ENCODE measurements at places on chromosomes 5 and 9.
A peak's percentile ranks its signal among the peaks of the same experiment; 100 is the strongest.

GRCh38 chr5:176901260-176902101 is 2.3 kb upstream of the HK3 start:
- peak; percentile 41 for DNase-seq

GRCh38 chr9:137162505-137163364 is 7.1 kb downstream of the LRRC26 start:
- DNase-seq, result no peak

GRCh38 chr5:97165726-97166125 is 17.3 kb downstream of the RIOK2 start:
- no peak for DNase-seq

DNA sequence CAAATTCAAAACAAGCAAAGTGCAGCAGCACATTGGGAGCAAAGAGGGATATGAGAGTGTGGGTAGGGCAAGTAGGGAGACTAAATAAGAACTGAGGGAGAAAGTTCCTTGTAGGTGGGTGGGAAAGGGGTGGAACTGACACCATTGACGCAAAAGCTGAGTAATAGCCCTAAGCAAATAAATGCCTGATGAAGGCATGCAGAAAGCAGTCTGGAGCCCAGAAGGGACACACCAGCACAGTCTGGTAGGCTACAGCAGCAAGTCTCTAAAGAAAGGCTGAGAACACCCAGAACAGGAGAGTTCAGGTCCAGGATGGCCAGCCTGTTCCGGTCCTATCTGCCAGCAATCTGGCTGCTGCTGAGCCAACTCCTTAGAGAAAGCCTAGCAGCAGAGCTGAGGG is at the start of gene INSL4:
TSS of gene INSL4 (plus strand) at position 208 of the 400 bp plus-strand sequence. CDS start at position 313, 105 bp downstream.
- DNase-seq, result no peak

GRCh38 chr5:81147886-81148571 is 85.1 kb upstream of the CKMT2 start:
- no peak for DNase-seq

GRCh38 chr5:130350131-130350530 is 445.9 kb downstream of the CHSY3 start:
- no peak for DNase-seq

- no peak for DNase-seq
Measured at GRCh38 chr9:72257814-72258213, 107.2 kb downstream of the ZFAND5 start.

DNA sequence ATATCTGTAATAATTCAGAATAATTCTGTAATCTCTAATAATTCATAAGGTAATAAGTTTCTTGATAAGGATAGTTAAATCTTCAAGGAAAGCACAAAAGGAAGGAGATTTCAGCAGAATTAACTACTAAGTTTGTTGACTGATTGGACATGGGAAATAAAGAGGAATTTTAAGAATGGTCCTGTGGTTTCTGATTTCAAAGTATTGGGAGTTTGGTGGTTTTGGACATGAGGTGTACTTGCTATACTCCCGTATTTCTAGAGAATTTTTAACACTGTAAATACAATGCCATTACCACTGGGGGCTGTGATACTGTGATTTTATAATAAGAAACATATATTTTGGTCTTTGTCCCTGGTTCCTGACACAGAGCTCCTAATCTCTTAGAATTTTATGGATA is 123.9 kb downstream of the UNC13B start:
- no peak for DNase-seq

- no peak for DNase-seq
Measured at GRCh38 chr5:56640763-56641406, 174.5 kb upstream of the MAP3K1 start.

DNA sequence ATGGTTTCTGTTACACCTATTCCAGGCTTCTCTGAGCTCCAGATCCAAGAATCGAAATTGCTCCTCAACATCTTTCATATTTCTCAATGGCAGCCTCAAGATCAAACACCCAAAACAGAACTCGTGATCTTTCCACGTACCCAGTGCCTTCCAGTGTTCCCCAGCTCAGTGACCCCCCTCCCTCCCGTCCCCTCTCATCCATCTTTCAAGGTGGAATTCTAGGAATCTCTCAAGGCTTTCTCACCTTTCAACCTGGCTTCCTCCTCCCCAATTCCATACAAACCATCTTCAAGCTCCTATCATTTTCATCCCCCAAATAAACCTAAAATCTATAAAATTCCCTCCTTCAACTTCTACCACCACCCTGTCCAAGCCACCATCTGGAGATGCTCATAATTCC is 615.3 kb downstream of the BNC2 start:
- DNase-seq, result no peak

DNA sequence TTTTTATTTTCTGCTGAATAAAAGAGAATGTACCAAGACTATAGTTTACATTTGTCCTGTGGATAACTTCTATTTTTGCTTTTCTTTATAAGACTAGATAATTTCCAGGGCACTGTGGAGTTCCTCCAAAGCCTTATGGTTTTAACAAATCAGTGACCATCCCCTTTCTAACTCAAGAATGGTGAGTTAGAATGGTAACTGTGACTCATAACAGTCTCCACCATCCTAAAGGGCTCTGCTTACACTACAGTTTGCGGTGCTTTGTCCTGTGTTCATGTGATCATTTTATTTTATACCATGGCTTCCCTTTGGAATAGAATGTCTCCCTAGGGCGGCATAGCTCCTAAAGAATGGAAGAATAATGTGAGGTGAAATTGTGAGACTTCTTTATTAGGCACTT is 30.2 kb downstream of the WDR36 start:
- no peak for DNase-seq

DNA sequence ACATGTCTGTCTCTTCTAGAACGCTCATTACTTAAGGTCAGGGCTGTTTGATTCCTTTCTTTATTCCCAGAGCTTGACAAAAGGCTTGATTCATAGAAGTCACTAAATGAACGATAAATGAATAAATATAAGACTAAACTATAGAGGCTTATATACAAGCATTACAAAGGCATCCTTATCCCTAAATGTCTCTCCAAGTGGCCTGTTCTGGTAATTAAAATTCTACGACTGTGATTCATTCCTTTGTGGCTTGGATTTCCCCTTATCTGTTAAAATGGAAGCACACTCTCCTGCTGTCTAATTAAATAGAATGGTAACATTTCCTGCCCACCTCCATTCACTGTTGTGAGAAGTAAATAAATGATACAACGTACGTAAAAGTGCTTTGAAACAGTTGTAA is 49.5 kb downstream of the C7 start:
- DNase-seq, result no peak

GRCh38 chr5:42721484-42721883 is 35.1 kb upstream of the CCDC152 start:
- no peak for DNase-seq

DNA sequence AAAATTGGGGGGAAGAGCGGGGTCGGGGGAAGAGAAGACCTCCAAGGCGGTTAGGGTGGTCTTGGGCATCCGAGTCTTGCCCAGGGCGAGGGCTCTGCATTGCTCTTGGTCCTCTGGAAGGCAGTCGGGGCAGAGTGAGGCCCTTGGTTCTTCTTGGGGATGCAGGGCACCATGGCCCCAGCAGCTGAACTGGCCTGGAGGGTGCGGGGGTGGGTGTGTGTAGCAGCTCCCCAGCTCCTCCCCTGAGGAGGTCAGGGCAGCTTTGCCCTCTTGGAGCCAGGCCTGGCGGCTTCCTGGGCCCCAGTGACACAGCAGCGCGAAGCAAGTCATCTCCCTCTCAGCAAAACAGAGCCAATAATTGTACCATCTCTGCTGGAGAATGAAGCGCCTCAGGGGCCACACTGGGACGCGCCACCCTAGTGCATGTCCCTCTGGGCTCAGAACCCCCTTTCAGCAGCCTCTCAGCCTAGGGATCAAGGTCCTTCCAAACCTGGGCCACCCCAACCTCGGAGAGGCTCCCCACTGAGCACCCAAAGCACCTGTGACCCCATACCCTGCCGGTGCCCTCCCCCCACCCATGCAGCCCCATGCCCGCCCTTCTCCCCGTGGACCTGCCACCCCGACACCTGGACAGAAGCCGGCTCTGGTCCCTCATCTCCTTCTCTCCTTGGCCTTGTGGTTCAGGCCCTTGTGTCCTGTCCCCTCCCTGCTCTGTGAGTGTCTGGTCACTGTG is 10.4 kb upstream of the RXRA start:
- DNase-seq, result no peak

- DNase-seq, result no peak
Measured at GRCh38 chr9:120916588-120916987, 10.0 kb downstream of the TRAF1 start.

- no peak for DNase-seq
Measured at GRCh38 chr5:54860321-54860720, 125.1 kb downstream of the ESM1 start.

- DNase-seq, result no peak
Measured at GRCh38 chr9:87346061-87346665, 151.5 kb upstream of the DAPK1 start.

GRCh38 chr5:139710319-139711066 is 62.3 kb downstream of the CXXC5 start:
- peak; percentile 24 for DNase-seq

- DNase-seq, result no peak
Measured at GRCh38 chr5:113527746-113528145, 14.3 kb downstream of the YTHDC2 start.

DNA sequence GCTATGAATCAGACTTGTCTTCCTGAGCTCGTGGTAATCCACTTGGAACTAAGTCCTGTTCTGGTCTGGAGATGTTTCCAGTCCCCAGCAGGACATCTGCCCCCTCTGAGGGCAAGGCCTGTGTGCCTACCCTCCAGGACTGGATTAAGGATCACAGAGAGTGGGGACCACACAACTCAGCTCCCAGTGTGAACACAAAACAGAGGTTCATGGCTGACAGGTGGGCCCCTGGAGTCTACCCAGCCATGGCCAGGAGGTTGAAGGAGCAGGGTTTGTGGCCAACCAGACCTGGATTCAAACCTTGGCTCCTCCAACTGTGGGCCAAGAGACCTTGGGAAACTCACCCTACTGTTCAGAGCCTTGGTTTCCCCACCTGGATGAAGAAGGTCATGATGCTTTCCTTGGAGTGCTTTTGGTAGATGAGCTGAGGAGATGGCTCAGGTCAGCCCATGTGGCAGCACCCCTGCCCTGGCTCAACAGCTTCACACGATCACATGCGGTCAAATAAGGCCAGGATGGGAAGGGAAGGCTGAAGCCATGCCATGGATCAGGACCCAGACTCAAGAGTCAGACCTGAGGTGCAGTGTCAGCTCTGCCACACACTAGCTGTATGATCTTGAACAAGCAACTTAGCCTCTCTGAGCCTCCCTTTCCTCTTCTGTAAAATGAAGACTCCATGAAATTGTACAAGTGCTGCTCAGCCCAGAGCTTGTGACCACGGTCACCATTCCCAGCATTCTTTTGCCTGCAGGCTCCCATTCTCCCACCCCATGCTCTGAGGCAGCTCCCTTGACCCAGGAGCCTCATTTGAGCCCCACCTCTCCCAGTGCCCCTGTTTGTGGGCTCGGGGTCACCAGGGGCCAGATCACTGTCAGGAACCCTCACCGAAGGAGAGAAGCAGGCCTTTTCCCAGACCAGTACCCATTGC is 27.3 kb upstream of the ANGPTL2 start:
- DNase-seq, result no peak

DNA sequence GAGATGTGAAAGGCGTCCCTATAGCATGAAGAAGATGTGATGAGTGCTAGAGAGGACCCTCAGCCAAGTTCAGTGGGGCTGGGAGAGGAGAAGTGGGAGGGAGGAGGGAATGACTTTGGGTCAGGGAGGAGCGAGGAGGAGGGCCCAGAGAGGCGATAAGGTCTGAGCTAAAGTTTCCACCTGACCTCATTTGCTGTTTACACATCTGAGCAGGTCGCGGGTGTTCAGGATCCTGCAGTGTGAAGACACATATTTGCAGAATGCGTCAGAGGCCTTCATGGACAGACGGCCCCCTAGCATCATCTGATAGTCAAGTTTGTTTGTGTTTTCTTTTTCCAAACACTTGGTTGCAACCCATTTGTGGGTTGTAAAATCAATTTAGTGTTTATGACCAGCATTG is 18.9 kb upstream of the IGFBPL1 start:
- DNase-seq, result no peak

- no peak for DNase-seq
Measured at GRCh38 chr9:104842698-104843097, 78.8 kb downstream of the NIPSNAP3B start.

DNA sequence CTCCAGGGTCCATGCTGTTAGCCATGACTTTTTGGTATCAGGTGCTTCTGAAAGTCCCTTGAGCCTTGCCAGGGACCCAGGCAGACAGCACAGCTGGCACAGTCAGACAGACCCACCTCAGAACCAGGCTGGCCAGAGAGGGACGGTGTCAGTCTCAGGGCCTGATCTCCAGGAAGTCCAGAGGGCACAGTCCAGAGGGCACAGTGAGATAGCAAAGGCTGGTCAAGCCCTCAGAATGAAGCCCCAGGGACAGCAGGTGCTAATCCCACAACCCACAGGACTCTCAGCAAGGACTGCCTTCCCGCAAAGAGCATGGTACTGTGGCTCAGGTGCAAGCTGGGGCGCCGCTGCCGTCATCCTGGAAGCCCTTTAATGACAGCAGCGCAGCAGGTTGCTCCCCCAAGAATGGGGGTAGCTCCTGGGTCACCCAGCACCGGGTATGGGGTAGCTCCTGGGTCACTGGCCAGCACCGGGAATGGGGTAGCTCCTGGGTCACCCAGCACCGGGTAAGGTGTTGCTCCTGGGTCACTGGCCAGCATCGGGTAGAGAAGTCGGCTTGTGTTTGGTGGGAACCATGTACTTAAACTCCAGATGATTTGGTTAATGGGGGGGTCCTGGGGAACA is 105.6 kb upstream of the PHYKPL start:
- DNase-seq, result no peak

GRCh38 chr5:103228061-103228460 is 30.5 kb upstream of the MACIR start:
- no peak for DNase-seq

DNA sequence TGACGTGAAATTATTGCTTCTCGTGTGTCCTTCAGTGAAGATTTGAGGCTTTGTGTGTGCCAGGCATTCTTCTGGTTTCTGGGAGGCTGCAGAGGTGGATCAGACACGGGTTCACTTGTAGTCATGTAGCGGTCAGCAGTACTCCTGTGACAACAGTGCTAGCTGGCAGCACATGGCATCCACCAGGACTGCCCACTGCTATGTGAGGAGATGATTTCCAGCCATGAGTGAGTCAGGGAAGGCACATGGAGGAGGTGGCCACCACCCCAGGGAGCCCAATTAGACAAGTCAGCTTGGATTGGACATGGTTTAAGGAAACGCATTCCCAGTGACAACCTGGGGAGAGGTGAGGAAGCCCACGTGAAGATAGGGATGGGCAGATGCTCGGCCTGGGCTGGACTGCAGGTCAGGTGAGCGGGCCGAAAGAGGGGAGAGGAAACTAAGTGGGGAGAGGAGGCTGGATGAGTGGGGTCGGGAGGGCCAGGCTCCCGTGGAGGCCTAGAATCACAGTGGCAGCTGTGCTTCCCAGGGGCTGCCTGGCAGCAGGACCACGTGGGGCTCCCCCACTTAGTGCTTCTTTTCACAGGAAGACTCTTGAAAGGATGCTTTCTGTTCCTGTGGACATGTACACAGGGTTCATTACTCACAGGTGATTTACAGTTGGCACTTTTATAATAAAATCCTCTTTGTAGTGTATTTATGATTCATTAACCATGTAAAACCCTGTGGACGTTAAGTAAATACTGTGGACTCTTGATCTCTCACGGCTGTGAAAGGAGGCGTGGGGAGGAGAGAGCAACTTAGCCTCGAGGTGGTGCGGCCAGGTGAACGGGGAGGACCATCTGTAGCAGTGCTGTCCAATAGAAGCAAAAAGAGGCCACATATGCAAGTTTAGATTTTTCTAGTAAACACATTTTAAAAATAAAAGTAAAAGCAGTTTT is 80.0 kb upstream of the OTULINL start:
- DNase-seq, result no peak
